ENCODE measurements at places on chromosomes 16 and 17. TPM values are rescaled to one million over a fixed set of nuclear protein-coding genes. Genes with fewer than 3 reads are reported as not detected.

NPIPB13 gene
- 10.8 TPM for total RNA-seq

SERPINF2 gene
- total RNA-seq, result 0.49 TPM

MYH3 gene
- total RNA-seq, result 5.4 TPM

KIF1C gene
- total RNA-seq, result 10.2 TPM

HELZ gene
- 107 TPM for total RNA-seq

SPATA32 gene
- 0.27 TPM for total RNA-seq

MILR1 gene
- 0.30 TPM for total RNA-seq

CACNA1G gene
- total RNA-seq, result not detected

MYLK3 gene
- total RNA-seq, result 0.38 TPM

SLFN5 gene
- 32.7 TPM for total RNA-seq

CAPN15 gene
- total RNA-seq, result 36.9 TPM

SNAI3 gene
- total RNA-seq, result 3.0 TPM

CDK3 gene
- total RNA-seq, result 3.9 TPM

ADORA2B gene
- not detected for total RNA-seq

DNA sequence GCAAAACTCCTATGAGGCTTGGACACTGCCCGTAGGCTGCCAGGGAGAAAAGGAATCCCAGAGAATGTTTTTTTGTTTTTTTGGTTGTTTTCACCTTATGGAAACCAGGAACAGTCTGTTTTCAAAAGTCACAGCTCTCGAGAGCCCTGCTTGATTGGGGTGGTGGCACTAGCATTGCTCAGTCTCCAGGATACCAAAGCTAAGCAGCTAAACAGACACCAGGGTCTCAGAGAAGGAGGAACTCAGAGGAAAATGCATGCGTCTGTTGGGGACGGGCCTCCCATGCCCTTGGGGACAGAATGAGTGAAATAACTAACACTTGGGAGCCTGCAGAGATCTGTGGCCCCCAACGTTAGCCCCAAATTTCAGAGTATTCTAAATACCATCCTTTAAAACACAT, 178.8 kb downstream of the SOX9 start:
- DNase-seq, result no peak

DNA sequence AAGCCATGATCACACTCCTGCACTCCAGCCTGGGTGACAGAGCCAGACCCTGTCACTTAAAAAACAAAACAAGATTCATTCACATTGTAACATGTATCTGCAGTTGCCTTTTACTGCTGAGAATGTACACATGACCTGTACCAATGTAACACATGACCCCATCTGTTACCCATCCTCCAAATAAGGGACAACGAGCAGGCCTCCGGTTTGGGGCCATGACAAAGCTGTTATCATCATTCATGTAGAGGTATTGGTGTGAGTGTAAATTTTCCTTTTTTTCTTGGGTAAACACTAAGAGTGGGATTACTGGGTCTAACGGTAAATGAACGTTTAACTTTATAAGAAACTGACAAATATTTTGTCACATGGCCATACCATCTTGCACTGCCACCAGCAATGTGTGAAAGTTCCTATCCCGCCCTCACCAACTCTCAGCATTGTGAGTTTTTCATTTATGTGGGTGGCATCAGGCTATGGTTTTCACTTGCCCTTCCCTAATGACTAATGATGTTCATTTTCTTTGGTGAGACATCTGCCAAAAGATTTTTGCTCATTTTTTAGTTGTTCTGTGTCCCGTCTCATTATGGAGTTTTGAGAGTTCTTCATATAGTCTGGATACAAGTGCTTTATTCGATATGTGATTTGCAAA, 145.5 kb downstream of the C16orf78 start:
- no peak for DNase-seq

DNA sequence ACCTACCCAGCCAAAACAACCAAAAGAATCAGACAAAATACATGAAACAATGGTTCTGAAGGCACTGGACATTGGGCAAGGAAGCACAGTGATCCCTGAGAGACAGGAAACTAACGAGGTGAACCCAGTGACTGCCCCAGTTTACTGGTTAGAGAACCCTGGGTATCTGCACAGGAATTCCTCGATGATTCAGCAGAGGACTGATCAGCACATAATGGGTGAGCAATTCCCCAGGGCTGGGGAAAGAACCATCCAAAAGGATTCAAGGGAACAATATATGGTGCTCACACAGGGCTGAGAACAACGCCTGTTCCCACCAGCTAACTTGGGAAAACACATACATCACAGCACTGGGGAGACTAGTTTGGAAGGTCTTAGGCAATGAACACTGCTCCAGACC, 167.2 kb downstream of the PARN start:
- DNase-seq, result no peak

DNA sequence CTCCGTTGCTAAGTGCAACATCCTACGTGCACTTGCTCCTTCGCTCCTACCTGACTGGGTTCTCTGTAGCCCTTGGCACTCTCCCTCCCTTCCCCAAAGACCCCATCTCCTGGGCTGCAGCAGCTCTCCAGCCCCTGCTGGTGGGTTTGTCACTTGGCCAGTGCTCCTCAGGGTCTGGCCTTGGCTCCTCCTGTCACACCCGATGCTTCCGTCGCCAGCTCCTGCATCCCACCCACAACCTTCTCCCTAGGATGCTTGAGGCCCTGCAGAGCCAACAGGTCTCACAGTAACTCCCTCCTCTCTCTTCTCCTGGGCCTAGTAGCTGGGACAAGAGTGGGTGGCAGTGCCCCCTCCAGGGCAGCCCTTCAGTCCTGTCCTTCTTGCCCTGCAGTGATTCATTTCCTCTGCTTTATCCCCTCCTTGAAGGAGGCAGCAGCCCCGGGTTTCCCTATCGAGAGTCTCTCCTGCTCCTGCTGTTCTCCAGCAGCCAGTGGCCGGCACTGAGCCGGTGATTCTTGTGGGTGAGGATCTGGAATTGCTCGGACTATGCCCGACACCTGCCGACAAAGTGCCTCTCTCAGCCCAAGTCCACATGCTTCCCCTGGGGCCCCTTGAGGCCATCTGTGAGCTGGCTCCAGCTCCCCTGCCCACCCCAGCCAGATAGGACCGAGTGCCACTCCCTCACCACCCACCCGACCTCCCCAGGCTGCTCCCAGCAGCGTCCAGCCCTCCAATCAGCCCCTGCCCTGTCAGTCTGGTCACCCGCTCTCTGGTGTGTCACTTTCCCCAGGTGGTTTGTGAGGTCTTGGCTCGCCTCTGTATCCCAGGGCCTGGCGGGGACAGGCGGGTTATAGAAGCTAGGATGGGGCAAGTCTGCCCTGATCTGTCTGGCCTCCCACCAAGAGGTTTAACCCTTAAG, 3.8 kb downstream of the LITAFD start:
- no peak for DNase-seq

- DNase-seq, result no peak
These were observed 123.9 kb downstream of the XYLT1 start for GRCh38 chr16:17346621-17347569.

- peak; percentile 71 for DNase-seq
These were observed 215.5 kb downstream of the MRTFB start for GRCh38 chr16:14286368-14287230.

- DNase-seq, result no peak
These were observed 11.7 kb upstream of the ATP2C2 start for GRCh38 chr16:84356591-84357116.

GRCh38 chr17:77649717-77650211, 308.7 kb upstream of the TNRC6C start:
- DNase-seq, result no peak

- no peak for DNase-seq
These were observed 258 bp downstream of the PRKCB start for GRCh38 chr16:23836078-23836403.

GRCh38 chr16:73129455-73129854, 81.5 kb upstream of the ZFHX3 start:
- DNase-seq, result no peak

DNA sequence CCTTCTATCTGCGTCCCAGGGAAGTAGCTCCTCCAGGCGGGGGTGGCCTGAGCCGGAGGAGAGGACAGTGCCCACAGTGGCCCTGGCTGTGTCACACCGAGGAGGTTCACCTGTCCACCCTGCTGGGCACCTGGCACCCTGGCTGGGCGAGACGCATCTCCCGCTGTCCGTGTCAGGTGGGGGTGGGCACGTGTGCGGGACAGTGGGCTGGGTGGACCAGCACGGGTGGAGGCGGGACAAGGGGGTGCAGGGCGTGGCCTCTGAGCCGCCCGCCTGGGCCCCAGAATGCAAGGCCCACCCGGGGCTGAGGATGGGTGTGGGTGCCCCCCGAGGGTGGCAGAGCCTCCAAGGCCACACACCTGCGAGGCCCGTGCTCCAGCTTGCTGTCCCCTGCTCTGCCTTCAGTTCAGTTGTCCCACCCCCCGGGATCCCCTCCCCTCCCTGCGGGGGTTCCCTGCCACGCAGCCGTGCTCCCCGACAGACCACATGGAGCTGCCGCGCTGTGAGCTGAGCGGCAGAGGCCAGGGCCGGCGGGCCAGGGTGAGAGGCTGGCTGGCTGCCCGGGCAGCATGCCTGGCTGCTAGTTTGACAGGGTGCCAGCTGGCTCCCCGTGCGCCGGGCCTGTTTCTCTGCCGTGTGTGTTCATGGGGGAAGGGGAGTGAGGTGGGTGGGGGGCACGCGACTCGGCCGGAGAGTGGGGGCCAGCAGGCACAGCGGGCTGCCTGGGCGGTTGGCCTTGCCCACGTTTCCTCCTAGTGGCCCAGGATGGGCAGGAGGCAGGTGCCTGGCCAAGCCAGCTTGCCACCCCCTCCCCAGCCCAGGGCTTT, 33.9 kb downstream of the BAHCC1 start:
- DNase-seq, result no peak

GRCh38 chr16:47254756-47255155, 111.0 kb upstream of the NETO2 start:
- DNase-seq, result no peak

- no peak for DNase-seq
These were observed 179.6 kb upstream of the IRX3 start for GRCh38 chr16:54466233-54466632.

- no peak for DNase-seq
These were observed 171.0 kb downstream of the ZFHX3 start for GRCh38 chr16:72876981-72877373.

DNA sequence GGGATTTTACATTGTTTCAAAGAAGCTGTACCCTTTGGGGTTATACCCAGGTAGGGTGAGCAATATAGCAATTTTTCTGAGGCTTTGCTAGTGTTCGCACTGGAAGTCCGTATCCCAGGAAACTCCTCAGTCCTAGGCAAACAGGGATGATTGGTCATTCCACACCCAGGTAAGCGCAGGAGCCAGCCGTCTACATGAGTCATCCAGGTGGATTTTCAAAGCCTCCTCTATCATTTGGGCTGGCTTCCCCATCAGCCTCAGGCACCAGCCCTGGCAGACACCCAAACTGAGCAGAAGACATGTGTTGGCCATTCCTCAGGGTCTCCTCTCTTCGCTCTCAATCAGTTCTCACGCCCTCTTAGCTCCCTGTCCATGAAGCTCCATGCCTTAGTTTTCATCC, 135.6 kb downstream of the AIPL1 start:
- no peak for DNase-seq

DNA sequence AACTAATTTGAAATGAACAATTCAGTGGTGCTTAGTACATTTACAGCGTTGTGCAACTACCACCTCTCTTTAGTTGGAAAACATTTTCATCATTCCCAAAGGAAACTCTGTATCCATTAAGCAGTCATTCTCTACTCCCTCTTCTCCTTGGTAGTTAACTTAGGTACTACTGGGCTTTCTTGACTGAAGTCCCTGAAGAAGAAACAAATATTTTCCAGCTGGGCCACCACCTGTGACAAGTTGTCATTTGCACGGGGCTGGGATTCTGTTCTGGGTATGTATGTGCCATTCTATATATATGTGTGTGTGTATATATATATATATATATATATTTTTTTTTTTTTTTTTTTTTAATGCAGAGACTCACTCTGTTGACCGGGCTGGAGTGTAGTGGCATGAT, 15.4 kb upstream of the RMI2 start:
- DNase-seq, result no peak
